ENCODE measurements at places on chromosomes 12 and 14.

- DNase-seq: no peak
These were observed 39.1 kb downstream of the RNFT2 start for GRCh38 chr12:116777245-116777644.

GRCh38 chr12:100724071-100724470 lies 70.5 kb upstream of the ANO4 start:
- DNase-seq: no peak

GRCh38 chr14:90302529-90303303 lies 29.0 kb downstream of the NRDE2 start:
- peak; percentile 15 for DNase-seq

DNA sequence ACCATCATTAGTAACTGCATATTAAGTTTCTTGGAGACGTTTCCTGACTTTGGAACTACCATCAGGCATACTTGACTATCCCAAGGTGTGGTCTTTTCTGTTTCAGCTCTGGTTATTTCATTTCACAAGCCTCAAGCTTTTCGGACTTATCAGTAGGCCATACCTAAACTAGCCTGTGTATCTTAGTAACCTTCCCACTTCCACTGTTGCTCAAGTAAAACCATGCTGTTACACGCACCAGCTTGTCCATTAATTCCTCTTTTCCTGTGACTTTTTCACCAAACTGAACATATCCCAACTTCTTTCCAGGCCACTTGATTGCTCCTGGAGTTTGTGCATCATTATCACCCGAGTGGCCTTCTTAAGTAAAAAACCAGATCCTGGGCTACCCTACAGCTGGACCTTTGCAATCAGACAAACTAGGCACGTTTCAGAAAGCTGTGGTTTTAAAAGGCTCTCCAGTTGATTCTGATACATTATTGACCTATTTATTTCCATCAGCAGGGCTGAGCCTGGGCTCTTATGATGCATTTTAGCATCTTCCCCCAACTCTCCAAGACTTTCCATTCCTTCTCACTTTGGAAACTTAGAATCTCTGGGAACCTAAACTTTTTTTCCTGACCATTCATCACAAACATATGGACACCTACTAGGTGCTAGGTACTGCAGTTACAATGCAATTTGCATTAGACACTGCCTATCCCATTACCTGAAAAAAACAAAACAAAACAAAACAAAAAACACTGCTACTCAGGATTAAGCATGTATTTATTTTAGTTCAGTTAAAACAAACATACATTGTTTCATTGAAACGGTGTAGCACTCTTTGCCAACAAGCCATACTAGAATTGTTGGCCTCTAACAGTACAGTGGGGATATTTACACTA lies 14.9 kb downstream of the SLC38A2 start:
- DNase-seq: no peak

GRCh38 chr14:90692826-90693225 lies 123.4 kb downstream of the TTC7B start:
- no peak for DNase-seq

- no peak for DNase-seq
These were observed 1.3 kb upstream of the RD3L start for GRCh38 chr14:103943673-103944072.

DNA sequence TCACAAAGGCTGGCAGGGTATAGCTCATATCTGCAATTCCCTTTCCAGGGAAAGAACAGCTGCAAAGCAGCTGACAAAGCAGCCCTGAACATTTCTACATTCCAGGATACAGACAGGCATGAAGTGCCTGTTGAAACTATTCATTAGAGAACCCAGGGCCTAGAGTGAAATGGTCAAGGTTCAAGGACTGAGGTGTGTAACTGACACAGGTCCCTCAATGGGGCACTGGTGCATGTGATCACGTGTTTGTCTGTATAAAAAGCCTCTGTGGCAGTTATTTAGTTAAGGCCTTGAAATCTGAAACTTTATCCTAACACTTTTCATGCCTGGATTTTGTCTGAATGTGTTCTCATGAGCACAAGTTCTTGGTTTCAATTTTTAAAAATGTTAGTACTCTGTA lies 47.1 kb downstream of the GIT2 start:
- DNase-seq: no peak

GRCh38 chr14:95200404-95200803 lies 43.1 kb upstream of the DICER1 start:
- DNase-seq: no peak

- DNase-seq: no peak
These were observed 3.9 kb downstream of the PALS1 start for GRCh38 chr14:67245104-67245503.

GRCh38 chr14:105120056-105120455 lies 48.5 kb downstream of the JAG2 start:
- no peak for DNase-seq

- peak; percentile 39 for DNase-seq
These were observed 61.0 kb downstream of the CPM start for GRCh38 chr12:68871921-68872320.

Data from NT2/D1 (cell line).